ENCODE measurements at places on chromosomes 2 and 18. TPM values are rescaled to one million over a fixed set of nuclear protein-coding genes. Genes with fewer than 3 reads are reported as not detected.

DAW1 gene
- total RNA-seq, result 1.1 TPM

FKBP1B gene
- 12.5 TPM for total RNA-seq

PRKD3 gene
- total RNA-seq, result 78.4 TPM

LIMS3 gene
- 16.3 TPM for total RNA-seq

ANKRD30B gene
- not detected for total RNA-seq

DSG4 gene
- total RNA-seq, result not detected

MOGAT1 gene
- not detected for total RNA-seq

EFR3B gene
- total RNA-seq, result 1.4 TPM

COL4A3 gene
- total RNA-seq, result 36.7 TPM

RGPD3 gene
- total RNA-seq, result 1.1 TPM

TOGARAM2 gene
- 0.49 TPM for total RNA-seq

CENPA gene
- total RNA-seq, result not detected

CTAGE1 gene
- total RNA-seq, result not detected

DNA sequence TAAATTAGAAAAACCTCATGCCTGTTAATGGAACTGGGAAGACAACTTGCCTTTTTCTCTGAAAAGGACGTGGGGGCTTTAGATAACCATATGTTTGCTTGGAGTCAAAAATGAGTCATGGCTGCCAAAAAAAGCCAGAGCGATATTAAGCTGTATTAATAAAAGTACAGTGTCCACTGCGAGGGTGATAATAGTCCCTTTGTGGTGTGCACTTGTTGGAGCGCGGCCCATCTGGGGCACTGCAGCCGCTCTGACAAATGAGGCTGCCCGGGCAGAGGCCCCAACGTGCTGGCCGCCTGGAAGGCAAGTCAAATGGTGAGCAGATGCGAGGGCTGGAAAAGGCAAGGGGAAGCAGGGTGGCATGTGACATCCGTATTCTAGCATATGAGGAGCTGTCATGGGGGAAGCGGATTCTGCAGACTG, 103.3 kb upstream of the NCK2 start:
- DNase-seq, result no peak

DNA sequence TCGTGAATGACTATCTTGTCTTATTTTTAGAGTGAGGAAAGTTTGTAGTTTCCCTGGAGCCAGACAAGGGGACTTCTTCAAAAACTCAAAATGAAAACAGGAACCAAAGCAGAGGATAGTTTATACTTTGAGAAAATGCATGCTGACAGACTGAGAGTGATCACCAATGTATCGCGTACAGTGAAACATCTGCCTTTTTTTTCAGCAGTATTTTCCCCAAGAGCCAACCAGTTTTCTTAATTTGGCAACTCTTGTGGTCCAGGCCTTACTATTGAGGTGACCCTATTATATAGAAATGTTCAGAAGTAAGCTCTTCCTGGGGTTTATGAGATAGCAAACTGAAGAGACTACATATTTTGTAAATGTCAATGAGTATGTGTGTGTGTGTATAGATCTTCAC, 153.7 kb upstream of the VRK2 start:
- no peak for DNase-seq

GRCh38 chr18:52340406-52341102, 557 bp downstream of the DCC start:
- DNase-seq, result no peak

- DNase-seq, result no peak
Observed at GRCh38 chr2:220619525-220620220, 952.4 kb downstream of the EPHA4 start.

DNA sequence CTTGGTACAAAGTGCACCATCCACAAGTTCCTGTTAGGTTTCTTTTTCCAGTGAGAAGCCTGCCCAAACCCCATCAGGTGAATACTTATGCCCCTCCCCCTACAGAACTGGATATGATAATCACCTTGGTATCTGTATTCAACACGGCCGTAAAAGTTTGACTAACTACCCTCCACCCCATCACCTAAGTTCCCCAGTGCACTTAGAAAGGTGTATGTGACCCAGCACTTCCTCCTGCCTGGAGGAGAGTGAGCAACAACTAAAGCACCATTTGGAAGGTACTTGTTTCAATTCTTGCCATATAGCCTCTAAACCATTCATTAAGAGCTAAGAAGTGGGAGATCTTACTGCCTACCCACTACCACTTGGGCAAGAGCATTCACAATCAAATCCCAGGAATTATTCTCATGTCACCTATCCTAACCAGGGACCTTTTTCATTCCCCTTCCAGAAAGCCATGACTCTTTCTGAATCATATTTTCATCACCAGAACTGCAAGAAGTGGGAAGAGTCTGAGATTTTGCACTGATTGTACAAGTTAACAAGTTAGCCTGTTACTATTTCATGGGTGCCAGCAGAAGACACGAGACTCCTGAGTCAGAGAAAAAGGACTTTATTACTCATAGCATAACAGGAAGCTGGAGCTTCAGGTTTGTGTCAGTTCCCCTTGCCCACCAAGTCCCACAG, 53.5 kb upstream of the NDUFV2 start:
- no peak for DNase-seq

DNA sequence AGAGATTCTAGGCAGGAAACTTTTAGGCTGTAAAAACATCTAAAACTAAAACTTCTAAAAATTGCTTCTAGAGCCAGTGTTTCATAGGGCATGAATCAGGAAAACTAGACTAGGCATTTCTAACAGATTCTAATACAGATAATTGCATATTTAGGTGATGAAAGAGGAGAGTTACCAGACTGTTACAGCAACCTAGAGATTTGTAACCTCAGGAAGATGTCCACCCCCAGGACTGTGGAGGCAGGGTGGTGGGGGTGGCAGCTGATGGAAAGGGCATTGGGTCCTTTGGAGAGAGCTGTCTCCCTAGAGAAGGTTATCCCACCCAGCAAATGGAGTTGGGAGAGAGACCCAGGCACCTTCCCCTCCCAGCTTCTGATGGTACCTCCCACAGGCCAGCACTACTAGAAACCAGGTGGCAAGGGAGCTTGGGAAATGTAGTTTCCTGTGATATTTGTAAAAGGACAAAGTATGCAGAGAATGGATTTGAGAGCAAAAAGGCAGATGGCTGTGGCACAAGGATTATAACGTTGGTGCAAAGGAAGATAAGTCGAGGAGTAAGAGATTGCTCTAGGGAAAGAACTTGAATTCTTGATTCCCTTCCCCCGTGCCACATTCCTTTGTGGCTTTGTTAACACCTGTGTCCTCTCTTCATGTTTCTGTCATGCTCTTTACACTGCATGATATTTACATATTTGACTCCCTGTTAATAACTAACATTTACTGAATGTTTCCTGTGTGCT, 75.6 kb upstream of the MGAT5 start:
- DNase-seq, result no peak

DNA sequence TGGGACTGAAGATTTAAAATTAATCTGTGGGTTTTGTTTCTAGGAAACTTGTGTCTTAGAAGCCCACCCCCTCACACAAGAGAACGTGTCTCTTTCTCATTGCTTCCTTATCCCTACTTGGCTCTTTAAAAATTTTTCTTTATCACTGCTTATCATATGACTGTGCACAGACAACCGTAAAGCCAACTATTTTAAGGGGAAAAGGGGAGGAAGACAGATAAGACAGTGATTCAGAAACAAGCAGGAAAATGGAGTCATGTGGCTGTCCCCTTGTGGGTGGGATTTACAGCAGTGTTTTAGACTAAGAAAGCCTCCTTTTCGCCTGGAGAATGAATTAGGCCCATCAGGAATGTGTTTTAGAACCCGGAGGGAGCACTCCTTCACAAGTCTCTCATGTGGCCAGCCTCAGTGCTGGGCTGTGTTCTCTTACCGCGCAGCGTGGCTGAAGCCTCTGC, 17.6 kb downstream of the PRKCE start:
- DNase-seq, result no peak

GRCh38 chr2:152508446-152508845, 173.5 kb downstream of the FMNL2 start:
- DNase-seq, result no peak

- no peak for DNase-seq
Observed at GRCh38 chr2:51918113-51918512, 886.2 kb upstream of the NRXN1 start.

- DNase-seq, result no peak
Observed at GRCh38 chr18:79740521-79741361, 57.0 kb upstream of the KCNG2 start.

GRCh38 chr2:23703583-23704385, 223.1 kb downstream of the ATAD2B start:
- no peak for DNase-seq

DNA sequence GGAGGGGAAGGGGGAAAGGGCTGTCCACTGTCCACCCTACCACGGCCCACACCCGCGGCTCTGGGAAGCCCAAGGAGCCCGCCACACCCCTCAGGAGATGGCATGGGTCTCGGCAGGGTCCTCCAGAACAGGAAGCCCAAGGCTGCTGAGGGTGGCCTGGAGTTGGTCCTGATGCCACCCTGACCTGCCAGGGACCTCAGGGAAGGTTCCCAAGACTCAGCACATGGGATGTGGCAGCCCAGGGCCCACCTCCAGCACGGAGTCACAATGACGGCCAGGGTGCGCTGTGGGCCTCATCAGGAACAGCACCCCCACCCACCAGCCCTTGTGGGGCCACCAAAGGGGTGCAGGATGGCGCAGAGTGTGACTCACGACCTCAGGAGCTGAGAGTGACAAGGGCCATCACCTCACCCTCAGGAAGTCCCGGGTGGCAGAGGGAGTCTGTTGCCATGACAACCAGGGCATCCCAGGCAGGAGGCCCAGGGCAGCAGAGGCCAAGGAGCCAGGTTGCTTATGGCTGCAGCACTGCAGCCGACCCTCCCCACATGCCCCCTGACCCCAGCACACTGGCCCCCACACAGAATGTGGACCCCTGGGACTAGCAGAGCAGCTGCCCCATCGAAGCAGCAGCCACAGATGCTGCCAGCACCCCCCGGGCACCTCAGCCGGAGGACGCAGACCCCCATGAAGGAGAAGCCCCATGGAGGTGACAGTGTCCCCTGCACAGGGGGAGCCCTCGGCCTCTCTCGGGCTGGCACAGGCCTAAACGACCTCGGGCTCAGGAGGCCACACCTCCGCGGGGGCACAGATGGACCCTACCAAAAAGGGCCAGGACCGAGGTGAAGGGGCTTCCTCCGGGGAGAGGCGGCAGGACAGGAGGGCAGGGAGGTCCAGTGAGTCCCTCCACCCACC, 34.3 kb downstream of the KIF1A start:
- no peak for DNase-seq

- no peak for DNase-seq
Observed at GRCh38 chr18:23277399-23277798, 142.1 kb downstream of the CABLES1 start.

GRCh38 chr18:62399781-62400308, 74.7 kb downstream of the TNFRSF11A start:
- DNase-seq, result no peak

GRCh38 chr2:88666576-88666975, 24.9 kb upstream of the RPIA start:
- DNase-seq, result no peak

GRCh38 chr18:37668971-37669747, 103.6 kb upstream of the CELF4 start:
- no peak for DNase-seq

Measured in thoracic aorta (tissue), 2 donors.